Cortex of kidney (tissue), 1 donor: ENCODE measurements at places on chromosomes 7 and 10.

- DNase-seq: no peak
These were observed 37.3 kb downstream of the SHH start for GRCh38 chr7:155774947-155775346.

GRCh38 chr7:6530626-6531491 lies 20.4 kb downstream of the GRID2IP start:
- DNase-seq: no peak

GRCh38 chr7:102814025-102814471 lies 65.2 kb downstream of the FAM185A start:
- no peak for DNase-seq

DNA sequence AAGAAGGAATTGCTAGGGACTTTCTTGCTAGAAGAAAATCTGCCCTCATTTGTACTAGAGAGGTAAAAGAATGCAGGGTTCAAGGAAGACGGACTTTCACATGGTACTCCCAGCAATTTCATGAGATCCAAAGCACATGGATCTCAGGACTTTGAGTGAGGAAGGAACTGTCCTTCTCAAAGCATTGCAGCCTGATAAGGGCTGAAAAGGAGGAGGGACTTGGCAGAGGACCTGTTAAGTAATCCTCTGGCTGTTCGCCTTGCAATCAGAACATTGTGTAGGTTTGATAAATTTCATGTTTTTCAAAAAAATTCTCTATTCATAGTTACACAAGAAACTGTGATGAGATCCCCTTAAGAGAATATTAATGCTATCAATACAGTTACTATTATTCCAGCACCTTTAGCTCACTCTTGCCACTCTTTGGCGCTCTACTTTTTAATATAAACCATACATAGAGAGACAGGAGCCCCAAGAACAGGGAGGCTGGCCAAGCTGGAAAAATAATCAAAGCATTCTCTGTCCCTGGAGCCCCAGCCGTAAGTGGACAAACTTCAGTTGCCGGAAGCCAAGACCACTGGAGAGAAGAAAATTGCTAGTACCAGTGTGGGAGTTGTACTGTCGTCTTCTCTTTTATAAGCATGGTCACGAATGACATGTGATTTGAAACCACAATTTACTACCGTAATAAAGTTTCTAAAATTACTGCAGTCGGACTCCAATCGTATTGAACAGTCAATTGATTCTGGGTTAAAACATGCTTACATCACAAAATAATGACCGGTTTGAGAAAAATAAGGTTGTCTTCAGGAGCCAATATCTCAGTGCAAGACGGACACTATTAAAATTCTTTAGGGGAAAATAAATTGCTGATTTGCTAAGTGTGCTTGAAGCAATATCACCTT lies 424.4 kb downstream of the SDK1 start:
- DNase-seq: no peak
